LHCN-M2 (cell line): ENCODE measurements at places on chromosomes 7 and 10. TPM values are rescaled to one million over a fixed set of nuclear protein-coding genes. Genes with fewer than 3 reads are reported as not detected.

Gene ACHE
- 0.46 TPM in 1 of 2 replicates, not detected in the other for total RNA-seq

Gene ABCA13
- 2.9 and 3.4 TPM in 2 replicates for total RNA-seq

Gene TMEM229A
- not detected in 2 replicates for total RNA-seq

Gene FZD1
- total RNA-seq = 48.3 and 58.5 TPM in 2 replicates

Gene TSPAN13
- 0.34 and 0.96 TPM in 2 replicates for total RNA-seq

Gene ITGA8
- total RNA-seq = not detected in 2 replicates

Gene POM121C
- 12.2 and 16.6 TPM in 2 replicates for total RNA-seq

Gene MUC12
- total RNA-seq = 2.1 and 2.8 TPM in 2 replicates

Gene ICA1
- 0.13 TPM in 1 of 2 replicates, not detected in the other for total RNA-seq

Gene TAS2R41
- total RNA-seq = not detected in 2 replicates

Gene GCK
- not detected in 2 replicates for total RNA-seq

Gene ACTL6B
- not detected in 2 replicates for total RNA-seq

Gene RADIL
- 2.5 and 3.5 TPM in 2 replicates for total RNA-seq

Gene FGL2
- 8.1 and 8.8 TPM in 2 replicates for total RNA-seq

Gene TRPV6
- total RNA-seq = not detected in 2 replicates

Gene AGBL3
- 0.38 and 1.0 TPM in 2 replicates for total RNA-seq

Gene C10orf62
- 0.11 TPM in 1 of 2 replicates, not detected in the other for total RNA-seq

Gene SYT15
- under 0.01 TPM in 1 of 2 replicates, not detected in the other for total RNA-seq

Gene PPP1R9A
- total RNA-seq = 0.51 and 1.6 TPM in 2 replicates

Gene CHAT
- total RNA-seq = not detected in 2 replicates

Gene INPP5F
- 17.1 and 18.5 TPM in 2 replicates for total RNA-seq

Gene ITPRID1
- not detected in 2 replicates for total RNA-seq

Gene RAMP3
- not detected in 2 replicates for total RNA-seq

Gene CYP3A4
- total RNA-seq = 0.13 TPM in 1 of 2 replicates, not detected in the other

Gene FOXP2
- 0.34 and 0.71 TPM in 2 replicates for total RNA-seq

Gene TAS2R39
- not detected in 2 replicates for total RNA-seq
